ENCODE measurements at places on chromosomes 11 and 22. TPM values are rescaled to one million over a fixed set of nuclear protein-coding genes. Genes with fewer than 3 reads are reported as not detected.
A peak's percentile ranks its signal among the peaks of the same experiment; 100 is the strongest.

Gene TBX10
- total RNA-seq = not detected

Gene TMEM151A
- total RNA-seq = not detected

Gene DDI1
- not detected for total RNA-seq

Gene HTR3A
- not detected for total RNA-seq

Gene APOC3
- not detected for total RNA-seq

DNA sequence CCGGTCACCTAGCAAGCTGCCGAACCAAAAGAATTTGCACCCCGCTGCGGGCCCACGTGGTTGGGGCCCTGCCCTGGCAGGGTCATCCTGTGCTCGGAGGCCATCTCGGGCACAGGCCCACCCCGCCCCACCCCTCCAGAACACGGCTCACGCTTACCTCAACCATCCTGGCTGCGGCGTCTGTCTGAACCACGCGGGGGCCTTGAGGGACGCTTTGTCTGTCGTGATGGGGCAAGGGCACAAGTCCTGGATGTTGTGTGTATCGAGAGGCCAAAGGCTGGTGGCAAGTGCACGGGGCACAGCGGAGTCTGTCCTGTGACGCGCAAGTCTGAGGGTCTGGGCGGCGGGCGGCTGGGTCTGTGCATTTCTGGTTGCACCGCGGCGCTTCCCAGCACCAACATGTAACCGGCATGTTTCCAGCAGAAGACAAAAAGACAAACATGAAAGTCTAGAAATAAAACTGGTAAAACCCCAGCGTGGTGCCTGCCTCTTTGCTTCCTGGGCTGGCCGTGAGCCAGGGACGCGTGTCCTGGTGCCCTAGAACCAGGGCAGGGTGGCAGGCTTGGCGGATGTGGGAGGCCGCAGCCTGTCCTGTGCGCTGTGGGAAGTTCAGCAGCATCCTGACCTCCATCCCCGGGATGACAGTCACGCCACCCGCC is 13.2 kb downstream of the CCND1 start:
- peaks cover 28% of the 10 kb centered on the region for H3K36me3 ChIP-seq
- peak overlapping the region; percentile 69 for H3K27ac ChIP-seq
- H3K4me1 ChIP-seq = peaks cover 34% of the 10 kb centered on the region
- peaks cover 81% of the 10 kb centered on the region for H3K27me3 ChIP-seq
- peak overlapping the region; percentile 40 for H3K4me3 ChIP-seq
- DNase-seq = no peak

- DNase-seq = peak; percentile 6
- H3K4me3 ChIP-seq = peak overlapping the region; percentile 99
Measured at GRCh38 chr11:17077240-17077519, 287 bp downstream of the RPS13 start.

- DNase-seq = no peak
- no peaks in the 10 kb centered on the region for H3K36me3 ChIP-seq
- no peaks in the 10 kb centered on the region for H3K4me1 ChIP-seq
- H3K27me3 ChIP-seq = peaks cover 8% of the 10 kb centered on the region
Measured at GRCh38 chr11:79600711-79601110, 159.9 kb upstream of the TENM4 start.

DNA sequence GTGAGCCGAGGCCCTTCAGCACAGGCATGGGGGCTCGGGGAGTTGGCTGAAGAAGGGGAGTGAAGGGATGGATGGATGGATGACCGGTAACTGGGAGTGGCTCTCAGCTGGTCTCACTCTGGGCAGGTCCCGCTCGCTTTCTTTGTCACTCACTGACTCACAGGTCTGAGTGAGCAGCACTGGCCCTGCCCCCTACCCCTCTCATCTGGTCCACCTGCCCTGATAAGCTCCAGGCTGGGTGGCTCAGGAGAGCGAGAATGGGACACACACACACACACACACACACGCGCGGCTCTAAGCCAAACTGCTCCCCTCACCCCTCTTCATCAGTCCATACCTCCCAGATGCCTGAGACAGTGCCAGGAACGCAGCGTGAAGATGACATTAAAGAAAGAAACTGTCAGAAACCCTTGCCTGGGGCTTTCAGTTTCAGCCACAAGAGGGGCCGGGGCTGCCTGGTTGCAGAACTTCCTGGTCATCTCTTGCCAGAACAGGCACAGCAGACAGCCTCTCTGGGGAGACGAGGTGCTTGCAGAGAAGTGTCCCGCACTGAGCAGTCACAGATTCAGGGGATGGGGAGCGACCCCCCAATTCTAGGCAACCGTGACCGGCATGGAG is 16.5 kb upstream of the SHISAL1 start:
- H3K36me3 ChIP-seq = no peaks in the 10 kb centered on the region
- H3K4me3 ChIP-seq = no peak overlapping the region

DNA sequence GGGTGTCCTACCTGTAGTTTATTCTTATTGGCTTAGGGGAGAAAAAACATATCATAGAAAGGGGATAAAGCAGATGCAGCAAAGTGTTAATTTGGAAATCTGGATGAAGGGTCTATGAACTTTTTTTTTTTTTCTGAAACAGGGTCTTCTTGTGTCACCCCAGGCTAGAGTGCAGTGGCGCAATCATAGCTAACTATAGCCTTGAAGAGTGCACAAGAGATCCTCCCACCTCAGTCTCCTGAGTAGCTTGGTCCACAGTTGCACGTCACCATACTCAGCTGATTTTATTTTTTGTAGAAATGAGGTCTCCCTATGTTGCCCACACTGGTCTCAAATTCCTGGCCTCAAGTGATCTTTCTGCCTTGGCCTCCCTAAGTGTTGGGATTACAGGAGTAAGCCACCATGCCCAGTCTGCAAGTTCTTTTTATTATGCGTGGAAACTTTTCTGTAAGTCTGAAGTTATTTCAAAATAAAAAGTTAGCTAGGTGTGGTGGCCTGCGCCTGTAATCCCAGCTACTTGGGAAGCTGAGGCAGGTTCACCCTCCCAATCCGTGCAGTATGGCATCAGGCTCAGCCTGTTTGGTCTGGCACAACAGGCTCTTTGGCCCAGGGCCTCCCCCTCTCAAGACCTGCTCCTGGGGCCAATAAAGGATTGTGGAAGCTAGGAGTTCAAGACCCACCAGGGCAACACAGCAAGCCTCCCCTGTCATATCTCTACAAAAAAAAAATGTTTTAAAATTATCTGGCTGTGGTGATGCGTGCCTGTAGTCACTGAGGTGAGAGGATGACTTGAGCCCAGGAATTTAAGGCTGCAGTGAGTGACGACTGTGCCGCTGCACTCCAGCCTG is 111.9 kb downstream of the MED15 start:
- no peak overlapping the region for H3K4me3 ChIP-seq
- no peak for DNase-seq
- no peaks in the 10 kb centered on the region for H3K4me1 ChIP-seq
- H3K27me3 ChIP-seq = peaks cover 19% of the 10 kb centered on the region
- H3K27ac ChIP-seq = no peak overlapping the region
- H3K36me3 ChIP-seq = no peaks in the 10 kb centered on the region

- no peak overlapping the region for H3K4me3 ChIP-seq
- DNase-seq = no peak
- H3K27me3 ChIP-seq = no peaks in the 10 kb centered on the region
Measured at GRCh38 chr11:82268627-82269026, 465.0 kb downstream of the FAM181B start.

GRCh38 chr22:31561970-31562369 is 65.6 kb downstream of the SFI1 start:
- H3K4me1 ChIP-seq = peaks cover 21% of the 10 kb centered on the region
- no peak for DNase-seq
- H3K4me3 ChIP-seq = no peak overlapping the region
- H3K27ac ChIP-seq = no peak overlapping the region
- H3K27me3 ChIP-seq = peaks cover 2% of the 10 kb centered on the region

GRCh38 chr11:62075438-62075837 is 48.4 kb upstream of the INCENP start:
- no peak overlapping the region for H3K4me3 ChIP-seq
- DNase-seq = no peak
- H3K27ac ChIP-seq = no peak overlapping the region
- H3K36me3 ChIP-seq = no peaks in the 10 kb centered on the region

GRCh38 chr22:47005506-47006408 is 243.3 kb downstream of the TBC1D22A start:
- no peak for DNase-seq
- H3K4me3 ChIP-seq = no peak overlapping the region
- H3K27me3 ChIP-seq = no peaks in the 10 kb centered on the region
- no peaks in the 10 kb centered on the region for H3K36me3 ChIP-seq
- H3K27ac ChIP-seq = no peak overlapping the region

DNA sequence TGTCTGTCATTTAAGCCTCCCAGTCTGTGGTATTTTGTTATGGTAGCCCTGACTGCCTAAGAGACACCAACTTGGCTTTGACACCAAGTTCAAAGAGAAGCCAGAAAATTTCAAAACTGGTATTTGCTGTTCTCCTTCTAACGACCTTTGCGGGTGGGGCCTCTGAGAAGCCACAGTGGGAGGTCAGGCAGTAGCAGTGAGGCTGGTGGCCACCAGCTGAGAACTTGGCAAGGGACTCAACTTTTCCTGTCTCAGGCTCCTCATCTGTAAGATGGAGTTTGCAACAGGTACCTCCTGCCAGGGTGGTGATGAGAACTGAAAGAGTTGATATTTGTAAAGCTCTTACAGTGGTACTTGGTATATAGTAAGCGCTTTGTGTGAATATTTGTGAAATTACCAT is 183.4 kb downstream of the BCR start:
- no peak overlapping the region for H3K4me3 ChIP-seq
- peaks cover 49% of the 10 kb centered on the region for H3K27me3 ChIP-seq
- H3K27ac ChIP-seq = no peak overlapping the region
- no peaks in the 10 kb centered on the region for H3K4me1 ChIP-seq
- H3K36me3 ChIP-seq = no peaks in the 10 kb centered on the region

DNA sequence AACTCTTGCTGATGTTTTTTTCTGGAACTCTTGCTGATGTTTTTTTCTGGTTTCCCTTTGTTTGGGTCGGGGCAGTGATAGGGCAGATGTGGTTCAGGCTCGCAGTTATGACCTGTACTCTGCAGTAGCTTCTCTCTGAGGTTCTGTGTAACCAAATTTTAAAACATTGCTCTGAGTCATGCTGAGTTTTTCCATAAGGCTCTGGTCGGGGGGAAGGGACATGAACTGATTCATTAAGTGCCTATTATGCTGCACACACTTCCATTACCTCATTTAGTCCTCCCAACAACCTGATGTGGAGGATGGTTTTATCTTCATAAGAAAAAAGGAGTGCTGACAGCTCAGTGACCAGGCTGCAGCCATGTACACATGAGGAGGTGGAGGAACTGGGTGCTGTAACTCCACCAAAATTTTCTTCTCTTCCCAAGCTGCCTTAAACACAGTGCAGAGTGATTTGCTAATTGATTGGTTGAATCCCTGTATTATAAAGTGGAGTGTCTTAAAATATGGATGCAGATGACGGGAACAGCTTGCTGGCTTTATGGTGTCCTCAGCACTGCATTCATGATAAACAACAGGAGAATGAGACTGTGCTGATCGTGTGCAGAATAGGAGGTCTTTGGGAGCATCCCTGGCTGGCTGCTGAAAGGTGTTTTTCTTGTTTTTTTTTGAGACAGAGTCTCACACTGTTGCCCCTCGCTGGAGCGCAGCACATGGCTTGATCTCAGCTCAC is 19.1 kb downstream of the TNRC6B start:
- no peaks in the 10 kb centered on the region for H3K27me3 ChIP-seq
- peak; percentile 89 for DNase-seq
- peak overlapping the region; percentile 89 for H3K27ac ChIP-seq
- no peaks in the 10 kb centered on the region for H3K36me3 ChIP-seq
- peaks cover 58% of the 10 kb centered on the region for H3K4me1 ChIP-seq

DNA sequence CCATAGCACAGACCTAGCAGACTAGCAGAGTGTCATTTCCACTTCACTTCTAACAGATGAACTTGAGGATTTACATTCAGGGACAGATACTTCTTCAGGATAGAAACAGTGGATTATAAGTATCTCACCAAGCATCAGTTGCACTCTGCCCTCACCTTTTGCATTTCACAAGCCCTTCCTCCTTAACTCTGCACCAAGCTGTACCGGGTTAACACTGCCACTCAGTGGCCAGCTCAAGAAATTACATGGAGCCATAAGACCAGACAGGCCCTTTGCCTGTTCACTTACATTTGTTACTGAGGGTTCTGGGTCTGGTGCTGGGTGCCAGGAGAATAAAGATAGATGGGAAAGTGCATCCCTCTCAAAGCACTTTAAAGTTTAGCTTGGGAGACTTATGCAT is 309.8 kb downstream of the SHANK2 start:
- no peaks in the 10 kb centered on the region for H3K4me1 ChIP-seq
- no peak overlapping the region for H3K4me3 ChIP-seq
- H3K36me3 ChIP-seq = peaks cover 20% of the 10 kb centered on the region
- no peak for DNase-seq

DNA sequence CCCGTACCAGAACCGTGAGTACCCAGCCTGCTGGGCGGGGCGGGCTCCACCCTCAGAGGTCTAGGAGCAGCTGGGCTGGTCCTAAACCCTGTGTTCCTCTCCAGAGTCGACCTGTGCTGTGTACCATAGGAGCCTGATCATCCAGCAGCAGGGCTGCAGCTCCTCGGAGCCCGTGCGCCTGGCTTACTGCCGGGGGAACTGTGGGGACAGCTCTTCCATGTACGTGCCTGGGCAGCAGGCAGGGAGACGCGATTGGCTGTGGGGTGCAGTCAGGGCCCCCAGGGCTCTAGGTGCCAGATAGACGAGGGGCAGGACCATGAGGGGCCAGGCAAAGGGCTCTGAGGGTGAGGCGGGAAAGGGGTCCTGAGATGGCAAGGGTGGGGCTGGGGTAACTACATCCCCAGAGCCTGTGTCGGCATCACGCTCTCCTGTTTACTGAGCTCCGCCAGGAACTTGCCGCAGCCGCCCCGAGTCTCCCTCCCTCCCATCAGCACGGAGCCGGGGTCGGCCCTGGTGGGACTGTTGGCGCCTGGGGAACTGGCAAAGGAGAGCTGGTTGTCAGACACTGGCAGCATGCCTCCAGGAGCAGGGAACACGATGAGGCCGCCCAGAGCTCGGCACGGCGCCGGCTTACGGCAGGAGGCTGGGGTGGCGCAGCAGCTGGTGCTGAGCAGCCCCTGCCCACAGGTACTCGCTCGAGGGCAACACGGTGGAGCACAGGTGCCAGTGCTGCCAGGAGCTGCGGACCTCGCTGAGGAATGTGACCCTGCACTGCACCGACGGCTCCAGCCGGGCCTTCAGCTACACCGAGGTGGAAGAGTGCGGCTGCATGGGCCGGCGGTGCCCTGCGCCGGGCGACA is 22.9 kb upstream of the MUC5B start:
- DNase-seq = no peak
- no peaks in the 10 kb centered on the region for H3K4me1 ChIP-seq
- H3K36me3 ChIP-seq = no peaks in the 10 kb centered on the region
- H3K27ac ChIP-seq = no peak overlapping the region
- H3K4me3 ChIP-seq = no peak overlapping the region

GRCh38 chr11:43950311-43950855 is 7.9 kb downstream of the C11orf96 start:
- H3K4me1 ChIP-seq = peaks cover 3% of the 10 kb centered on the region
- H3K36me3 ChIP-seq = no peaks in the 10 kb centered on the region
- H3K27ac ChIP-seq = no peak overlapping the region

GRCh38 chr22:30628491-30628890 is 7.1 kb upstream of the SLC35E4 start:
- H3K27me3 ChIP-seq = no peaks in the 10 kb centered on the region
- no peaks in the 10 kb centered on the region for H3K36me3 ChIP-seq
- H3K27ac ChIP-seq = no peak overlapping the region
- H3K4me1 ChIP-seq = no peaks in the 10 kb centered on the region

Measured in HFFc6 (cell line).